ENCODE measurements at places on chromosomes 2 and 18.
A peak's percentile ranks its signal among the peaks of the same experiment; 100 is the strongest.

DNA sequence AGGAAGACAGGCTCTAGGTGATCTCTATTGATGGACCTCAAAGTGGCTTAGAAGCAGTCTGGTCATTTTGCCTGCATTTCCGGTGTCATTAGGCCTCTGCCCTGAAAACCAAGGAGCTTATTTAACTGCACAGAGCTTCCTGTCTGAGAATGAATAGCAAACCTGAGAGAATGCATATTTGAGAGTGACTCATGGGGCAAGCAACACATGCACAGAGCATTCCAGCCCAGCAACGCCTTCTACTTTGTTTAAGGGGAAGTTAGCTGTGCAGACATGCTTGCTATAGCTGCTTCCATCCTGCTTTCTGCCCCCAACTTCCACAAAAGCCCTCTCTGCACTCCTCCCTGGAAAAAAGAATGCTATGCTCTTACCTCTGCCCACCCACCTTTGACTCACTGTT, 232.8 kb downstream of the GRB14 start:
- DNase-seq: peak; percentile 59

DNA sequence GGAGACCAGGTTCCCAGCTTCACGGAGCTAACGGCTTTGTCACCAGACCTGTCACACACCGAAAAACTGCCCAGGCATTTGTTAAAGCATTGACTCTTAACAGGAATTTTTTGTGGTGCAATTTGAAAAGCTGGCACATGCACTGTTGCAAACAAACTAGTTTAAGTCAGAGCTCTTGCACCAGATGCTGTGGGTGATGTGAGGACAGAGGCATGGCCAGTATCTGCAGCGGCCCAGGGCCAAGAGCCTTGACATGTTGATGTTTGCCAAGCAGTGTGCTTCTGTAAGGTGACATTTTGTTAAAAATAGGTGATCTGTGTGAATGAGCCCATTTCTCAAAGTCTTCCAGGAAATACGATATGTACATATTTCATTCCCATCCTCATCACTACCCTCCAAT, 142.5 kb downstream of the MTCL1 start:
- no peak for DNase-seq

DNA sequence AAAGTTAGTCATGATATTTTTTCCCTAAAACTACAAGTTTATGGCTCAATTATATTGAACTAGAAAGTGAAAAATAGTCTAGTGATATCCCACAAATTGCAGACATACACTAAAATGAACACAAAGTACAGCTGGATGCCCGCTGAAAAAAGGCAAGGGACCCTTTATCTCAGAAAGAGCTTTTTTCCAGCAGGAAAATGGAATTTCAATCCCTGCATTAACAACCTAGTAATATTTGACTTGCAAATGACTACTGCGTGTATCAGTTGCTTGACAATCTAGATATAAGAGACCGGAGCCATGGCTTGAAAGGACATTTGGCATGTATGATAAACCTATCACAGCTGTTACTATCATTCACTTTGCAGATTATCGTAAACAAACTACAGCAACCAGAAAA, 49.1 kb downstream of the LRPPRC start:
- DNase-seq: no peak

DNA sequence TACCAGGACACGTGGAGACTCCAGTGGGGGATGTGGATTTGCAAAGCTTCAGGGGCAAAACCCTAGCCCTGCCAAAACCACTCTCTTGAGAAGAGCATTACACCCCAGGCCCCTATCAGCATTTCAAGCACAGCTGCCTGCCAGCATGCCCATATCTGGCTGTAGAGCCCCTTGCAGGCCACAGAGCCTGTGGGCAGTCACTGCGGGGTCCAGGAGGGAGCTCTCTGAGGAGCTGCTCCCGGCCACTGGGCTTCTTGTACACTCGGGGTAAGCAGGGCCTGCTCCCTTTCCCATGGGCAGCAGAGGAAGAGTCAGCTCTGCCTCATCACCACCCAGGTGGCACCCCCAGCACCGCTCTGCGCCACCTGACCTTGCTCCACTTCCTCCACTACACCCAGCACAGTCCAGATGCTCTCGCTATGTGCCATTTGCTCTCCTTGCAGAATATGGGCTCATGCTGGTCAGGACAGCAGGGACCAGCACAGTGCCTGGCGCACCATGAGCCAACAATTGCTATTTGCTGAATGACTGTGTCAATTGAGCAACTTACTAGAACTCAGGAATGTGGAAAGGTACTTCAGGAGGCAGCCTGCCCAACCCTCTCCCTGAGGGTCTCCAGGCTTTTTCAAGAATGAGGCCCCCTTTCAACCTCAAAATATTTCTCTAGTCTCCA, 7.4 kb downstream of the CHST10 start:
- DNase-seq: no peak

DNA sequence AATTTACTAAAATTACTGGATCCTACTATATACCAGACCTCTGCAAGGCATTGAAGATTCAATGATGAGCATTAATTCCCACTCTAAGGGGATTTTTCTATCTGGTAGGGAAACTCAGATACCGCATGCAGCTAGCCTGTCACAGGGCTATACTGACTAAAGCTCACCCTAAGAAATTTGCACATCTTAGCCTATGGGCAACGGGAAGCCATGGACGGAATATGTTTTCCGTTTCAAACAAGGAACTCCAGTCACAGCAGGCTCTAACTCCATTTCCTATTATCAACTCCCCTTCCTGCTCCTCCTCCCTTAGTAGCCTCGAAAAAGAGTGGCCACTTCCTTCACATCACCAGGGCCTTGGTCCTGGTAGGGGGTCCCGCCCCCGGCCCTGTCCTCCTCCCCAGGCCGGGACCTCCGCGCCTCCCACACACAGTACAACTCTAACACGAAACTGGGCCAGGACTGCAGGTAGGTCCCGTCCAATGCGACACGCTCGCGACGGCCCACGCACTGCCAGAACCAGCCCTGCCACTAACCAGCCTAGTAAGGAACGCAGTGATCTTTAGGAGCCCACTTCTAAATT, 659 bp upstream of the COX5B start:
- DNase-seq: peak; percentile 48

GRCh38 chr2:147149575-147150240, 695.1 kb upstream of the ACVR2A start:
- no peak for DNase-seq

DNA sequence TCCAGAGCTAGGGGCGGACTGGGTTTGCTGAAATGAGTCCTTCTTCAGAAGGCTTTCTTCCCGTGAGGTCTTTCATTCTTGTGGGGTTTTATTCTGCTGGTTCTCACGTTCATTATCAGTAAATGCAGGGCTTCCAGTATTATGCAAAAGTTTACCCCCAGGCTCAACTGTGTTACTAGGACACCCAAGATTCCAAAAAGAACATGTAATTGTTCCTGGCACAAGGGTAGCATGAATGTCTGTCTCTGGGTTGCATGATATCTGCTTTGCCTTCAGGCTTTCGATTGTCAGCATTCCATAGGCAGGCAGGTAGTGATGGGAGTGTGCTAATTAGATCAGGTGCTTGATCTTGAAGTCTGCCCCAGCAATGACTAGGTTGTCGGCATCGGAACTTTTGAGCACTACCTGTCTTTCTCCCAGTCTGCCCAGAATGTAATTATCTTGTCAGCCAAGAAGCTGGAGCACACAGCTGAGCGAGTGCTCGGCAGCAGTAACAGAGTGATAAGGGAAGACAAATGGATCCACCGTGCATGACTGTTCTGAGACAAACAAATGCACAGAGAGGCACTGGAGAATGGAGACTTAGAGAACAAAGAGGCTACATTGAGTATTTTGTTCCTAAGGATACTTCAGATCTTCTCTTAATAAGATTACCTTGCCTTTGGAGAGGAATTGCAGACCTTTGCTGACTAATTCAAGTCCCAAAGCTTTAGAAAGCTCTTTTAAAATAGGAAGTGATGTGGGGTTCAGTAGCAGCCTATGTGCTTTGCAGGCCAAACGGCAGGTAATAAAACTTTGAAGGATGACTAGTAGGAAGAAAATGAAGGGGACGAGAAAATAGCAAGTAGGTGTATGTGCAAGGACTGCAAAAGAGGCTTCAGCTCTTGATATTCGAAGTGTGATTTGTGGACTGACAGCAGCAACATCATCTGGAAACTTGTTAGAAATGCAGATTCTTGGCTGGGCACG, 41.9 kb downstream of the ITGB6 start:
- DNase-seq: no peak

DNA sequence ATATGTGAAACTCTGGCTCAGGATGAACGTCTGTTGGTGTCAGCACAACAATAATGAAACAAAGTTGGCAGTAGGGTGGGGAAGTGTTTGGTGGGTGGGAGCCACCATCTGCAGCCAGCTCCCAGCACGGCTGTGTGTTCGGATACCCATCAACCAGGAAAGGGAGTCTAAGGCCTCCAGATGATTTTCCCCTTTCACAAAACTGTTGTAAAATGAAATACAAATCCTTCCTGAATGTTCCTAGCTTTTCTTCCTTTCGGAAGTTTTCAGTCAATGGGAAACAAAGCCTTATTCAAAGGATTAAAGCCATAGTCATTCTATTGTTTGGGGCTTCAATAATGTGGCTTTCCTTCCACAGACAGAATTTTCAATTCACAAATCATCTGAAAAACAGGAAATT, 14.5 kb upstream of the DARS1 start:
- no peak for DNase-seq

DNA sequence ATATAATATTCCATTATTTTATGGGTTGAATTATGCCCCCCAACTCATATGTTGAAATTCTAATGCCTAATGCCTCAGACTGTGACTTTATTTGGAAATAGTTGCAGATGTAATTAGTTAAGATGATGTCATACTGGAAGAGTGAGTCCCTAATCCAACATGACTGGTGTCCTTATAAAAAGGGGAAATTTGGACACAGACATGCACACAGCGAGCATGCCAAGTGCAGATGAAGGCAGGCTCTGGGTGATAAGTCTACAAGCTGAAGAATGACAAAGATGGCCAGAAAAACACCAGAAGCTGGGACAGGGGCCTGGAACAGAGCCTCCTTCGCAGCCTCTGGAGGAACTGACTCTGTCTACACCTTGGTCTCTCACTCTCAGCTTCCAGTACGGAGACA, 10.0 kb upstream of the ASAP2 start:
- no peak for DNase-seq

DNA sequence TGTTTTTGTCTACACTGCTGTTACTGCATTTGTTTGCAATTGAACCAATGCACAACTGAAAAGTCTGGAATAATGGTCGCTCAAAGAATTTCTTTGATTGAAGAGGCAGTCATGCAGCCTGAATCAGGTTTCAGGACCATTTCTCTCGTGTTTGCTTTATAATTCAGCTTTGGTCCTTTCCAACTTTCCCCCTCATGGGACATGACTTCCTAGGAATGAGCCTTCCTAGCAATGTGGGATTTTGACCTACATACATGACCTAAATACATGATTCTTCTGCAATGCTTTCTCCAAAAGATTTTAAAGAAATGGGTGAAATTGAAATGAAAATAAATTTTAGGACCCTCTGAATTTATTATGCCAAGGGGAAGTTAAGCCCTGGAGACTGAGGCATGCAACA, 197.4 kb downstream of the MREG start:
- DNase-seq: no peak

DNA sequence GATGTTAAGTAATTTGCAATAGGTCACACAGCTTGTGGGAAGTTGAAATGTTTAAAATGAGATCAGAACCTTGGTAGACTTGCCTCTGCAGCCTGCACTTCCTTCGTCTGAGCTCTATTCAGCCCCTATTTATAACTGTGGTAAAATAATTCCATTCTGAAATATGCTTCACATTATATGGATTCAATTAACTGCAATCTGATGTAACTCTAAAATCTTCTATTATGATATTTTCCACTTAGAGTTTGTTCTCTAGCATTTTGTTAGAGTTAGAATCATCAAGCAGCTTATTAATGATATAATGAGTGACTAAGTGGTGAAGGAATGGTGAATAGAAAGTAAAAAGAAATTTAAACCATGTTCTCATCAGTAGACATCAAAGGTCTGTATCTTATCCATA, 139.6 kb upstream of the ARHGAP28 start:
- no peak for DNase-seq

- DNase-seq: no peak
Observed at GRCh38 chr18:62637403-62637802, 77.9 kb upstream of the PHLPP1 start.

- DNase-seq: no peak
Observed at GRCh38 chr2:76849086-76849485, 673.1 kb downstream of the LRRTM4 start.

GRCh38 chr18:25133879-25134278, 218.1 kb downstream of the ZNF521 start:
- DNase-seq: no peak

- DNase-seq: no peak
Observed at GRCh38 chr2:25372405-25373268, 30.9 kb upstream of the DNMT3A start.

GRCh38 chr18:9984080-9984479, 70.3 kb downstream of the VAPA start:
- no peak for DNase-seq

GRCh38 chr2:235157746-235158482, 206.1 kb downstream of the SH3BP4 start:
- no peak for DNase-seq

DNA sequence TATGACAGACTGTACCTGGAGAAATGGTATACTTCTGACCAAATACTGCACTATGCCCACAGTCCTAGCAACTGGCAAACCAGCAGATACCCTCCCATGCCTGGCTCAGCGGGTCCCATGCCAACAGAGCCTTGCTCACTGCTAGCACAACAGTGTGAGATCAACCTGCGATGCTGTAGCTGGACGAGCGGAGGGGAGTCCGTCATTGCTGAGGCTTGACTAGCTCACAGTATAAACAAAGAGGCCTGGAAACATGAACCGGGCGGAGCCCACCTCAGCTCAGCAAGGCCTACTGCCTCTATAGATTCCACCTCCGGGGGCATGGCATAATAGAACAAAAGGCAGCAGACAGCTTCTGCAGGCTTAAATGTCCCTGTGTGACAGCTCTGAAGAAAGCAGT, 93.2 kb upstream of the CAB39 start:
- DNase-seq: no peak

DNA sequence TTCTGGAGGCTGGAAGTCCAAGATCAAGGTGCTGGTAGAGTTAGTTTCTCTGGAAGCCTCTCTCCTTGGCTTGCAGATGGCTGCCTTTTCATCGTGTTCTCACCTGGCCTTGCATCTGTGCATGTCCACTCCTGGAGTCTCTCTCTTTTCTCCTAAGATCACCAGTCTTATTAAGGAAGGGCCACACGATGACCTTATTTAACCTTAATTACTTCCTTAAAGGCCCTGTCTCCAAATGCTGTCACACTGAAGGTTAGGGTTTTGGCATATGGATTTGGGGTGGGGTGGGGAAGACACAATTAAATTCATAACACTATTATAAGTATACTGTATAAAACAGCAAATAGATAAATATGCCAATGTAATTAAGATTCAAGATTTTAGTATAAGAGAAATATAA, 402.4 kb upstream of the HS6ST1 start:
- no peak for DNase-seq

DNA sequence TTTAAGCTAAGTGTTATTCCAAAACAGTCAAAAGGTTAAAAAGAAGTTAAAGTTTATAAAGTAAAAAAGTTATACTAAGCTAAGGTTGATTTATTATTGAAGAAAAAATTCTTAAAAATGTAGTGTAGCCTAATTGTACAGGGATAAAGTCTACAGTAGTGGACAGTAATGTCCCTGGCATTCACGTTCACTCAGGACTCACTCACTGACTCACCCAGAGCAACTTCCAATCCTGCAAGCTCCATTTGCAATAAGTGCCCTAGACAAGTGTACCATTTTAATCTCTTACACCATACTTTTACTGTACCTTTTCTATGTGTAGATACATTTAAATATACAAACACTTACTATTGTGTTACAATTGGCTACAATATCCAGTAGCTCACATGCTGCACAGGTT, 86.1 kb downstream of the CACNB4 start:
- no peak for DNase-seq
